ENCODE measurements at places on chromosomes 3 and 15.

DNA sequence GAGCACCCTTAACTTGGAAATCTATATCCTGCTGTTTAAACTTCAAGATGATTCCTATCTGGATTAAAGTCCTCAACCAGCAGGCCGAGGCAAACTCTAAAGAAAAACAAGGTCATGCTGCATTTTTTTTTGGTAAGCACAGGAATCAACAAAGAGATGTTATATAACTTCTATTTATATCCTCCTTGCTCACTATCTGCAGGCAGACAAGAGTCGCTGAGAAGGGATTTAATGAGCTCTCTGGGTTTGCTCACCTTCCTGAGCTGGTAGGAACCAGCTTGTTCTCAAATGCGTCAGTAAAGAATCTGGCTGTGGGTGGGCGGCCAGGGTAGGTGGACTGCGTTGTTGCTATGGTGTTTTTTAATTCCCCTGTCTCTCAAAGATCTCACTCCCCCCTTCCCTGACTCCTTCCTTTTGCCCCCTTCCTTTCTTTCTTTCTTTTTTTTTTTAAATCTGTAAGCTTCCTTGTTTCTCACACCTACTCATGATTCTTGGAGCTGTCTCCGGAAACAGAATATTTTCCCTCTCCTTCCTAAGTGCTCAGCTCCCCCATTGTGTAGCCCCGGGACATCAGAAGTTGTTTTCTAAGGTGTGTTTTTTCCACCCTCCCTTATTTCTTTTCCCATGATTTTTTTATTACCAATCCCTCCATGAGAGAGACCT, 228.8 kb upstream of the BHLHE40 start:
- no peak for DNase-seq

- DNase-seq = no peak
Measured at GRCh38 chr3:167489571-167489970, 15.7 kb upstream of the SERPINI2 start.

- no peak for DNase-seq
Measured at GRCh38 chr3:107612664-107613084, 89.9 kb downstream of the BBX start.

DNA sequence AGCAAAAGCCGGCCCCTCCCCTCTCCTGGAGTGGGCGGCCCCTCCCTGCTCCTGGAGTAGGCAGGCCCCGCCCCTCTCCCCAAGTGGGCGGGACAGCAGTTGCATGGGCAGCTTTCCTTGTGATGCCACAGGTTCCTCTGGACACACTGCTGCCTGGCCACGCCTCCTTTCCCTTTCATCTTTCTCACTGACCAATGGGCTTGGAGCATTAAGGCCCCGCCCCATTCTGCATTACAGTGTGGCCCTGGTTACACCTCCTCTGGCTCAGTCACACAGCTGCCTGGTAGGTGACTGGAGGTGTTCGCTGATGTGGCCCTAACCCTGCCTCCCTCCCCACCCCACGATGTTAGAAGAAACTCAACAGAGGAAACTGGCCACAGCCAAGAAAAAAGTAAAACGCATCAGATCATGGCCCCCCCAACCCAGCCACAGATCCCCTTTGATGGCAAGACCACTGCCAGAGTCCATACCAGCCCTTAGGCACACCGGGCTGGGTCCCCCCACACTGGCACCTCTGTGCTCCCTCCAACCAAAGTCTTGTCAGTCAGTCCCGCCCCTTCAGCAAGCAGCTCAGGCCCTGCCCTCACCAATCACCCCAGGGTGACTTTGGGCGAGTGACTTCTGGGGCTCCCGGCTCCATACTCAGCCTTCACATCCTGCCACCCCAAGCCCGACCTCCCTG, 84.3 kb downstream of the ADAMTS7 start:
- DNase-seq = no peak

GRCh38 chr3:71591101-71591500, 7.6 kb upstream of the FOXP1 start:
- no peak for DNase-seq

GRCh38 chr3:147418808-147419701, 9.9 kb downstream of the ZIC1 start:
- DNase-seq = no peak

DNA sequence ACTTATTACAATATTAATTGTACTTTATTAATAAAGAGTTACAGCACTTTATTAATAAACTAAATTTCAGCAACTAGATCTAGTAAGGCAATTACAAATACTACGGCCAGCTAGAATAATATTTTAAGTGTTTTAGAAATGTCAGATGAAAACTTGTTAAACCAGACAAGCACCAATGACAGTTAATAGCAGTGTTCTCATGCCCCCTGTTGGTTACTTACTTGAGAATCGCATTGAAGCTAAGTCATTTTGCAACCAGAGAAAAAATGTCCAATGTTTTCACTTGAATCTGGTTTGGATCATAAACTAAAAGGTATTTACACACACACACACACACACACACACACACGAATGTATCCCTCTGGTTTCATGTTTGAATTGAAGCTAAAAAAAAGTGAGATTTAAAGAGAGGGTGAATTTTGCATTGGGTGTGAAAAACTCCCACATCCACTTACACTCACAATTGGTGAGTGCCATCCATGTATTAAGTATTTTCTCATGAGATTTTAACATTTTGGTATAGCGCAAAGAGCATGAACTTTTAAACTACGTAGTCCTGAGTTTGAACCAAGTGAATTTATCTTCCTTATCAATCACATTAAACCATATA, 347.7 kb downstream of the ZBBX start:
- no peak for DNase-seq

DNA sequence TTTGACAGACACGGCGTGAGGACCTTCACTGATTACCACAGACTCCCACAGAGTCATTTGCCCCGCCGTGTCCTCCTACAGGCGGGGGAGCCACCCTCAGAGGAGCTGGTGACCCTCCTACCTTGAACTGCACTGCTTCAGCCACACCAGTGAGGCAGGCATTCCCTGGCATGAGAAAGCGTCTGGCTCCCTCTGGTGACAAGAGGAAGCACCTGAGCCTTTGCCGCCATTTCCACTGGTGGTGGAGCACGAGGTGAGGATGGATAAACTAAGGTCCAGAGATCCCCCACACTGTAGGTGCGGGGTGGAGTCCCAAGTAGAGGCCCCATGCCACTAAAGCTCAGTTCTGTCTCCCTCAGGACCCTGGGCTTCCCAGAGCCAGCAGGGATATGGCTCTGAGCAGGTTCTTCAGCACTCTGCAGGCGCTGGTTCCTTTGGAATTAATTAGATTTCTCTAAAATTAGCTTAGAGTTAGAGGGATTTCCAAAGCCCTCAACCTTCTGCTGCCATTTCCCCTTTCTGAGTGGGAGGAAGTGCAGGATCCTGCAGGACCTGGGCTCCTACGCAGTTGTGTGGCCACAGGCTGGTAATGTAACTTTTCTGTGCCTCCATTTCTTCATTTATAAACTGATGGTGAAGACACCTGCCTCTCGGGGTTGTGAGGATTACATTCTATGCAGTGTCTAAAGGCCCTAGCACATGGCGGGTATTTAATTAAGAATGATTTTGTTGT, 224.0 kb downstream of the SLCO3A1 start:
- no peak for DNase-seq

GRCh38 chr15:84572231-84572630, 28.6 kb upstream of the ZSCAN2 start:
- DNase-seq = no peak
